Stimulated activated CD4-positive, alpha-beta T cell treated with anti-CD3 and anti-CD28 coated beads, Interleukin-1b, Interleukin-23, amount 100 ng/mL, for 1 hour (primary cell): ENCODE measurements at places on chromosomes 5 and 9.

- no peak for DNase-seq
These were observed 45.1 kb upstream of the PJA2 start for GRCh38 chr5:109454731-109455505.

- DNase-seq: no peak
These were observed 151.7 kb upstream of the ZNF366 start for GRCh38 chr5:72658761-72659540.

DNA sequence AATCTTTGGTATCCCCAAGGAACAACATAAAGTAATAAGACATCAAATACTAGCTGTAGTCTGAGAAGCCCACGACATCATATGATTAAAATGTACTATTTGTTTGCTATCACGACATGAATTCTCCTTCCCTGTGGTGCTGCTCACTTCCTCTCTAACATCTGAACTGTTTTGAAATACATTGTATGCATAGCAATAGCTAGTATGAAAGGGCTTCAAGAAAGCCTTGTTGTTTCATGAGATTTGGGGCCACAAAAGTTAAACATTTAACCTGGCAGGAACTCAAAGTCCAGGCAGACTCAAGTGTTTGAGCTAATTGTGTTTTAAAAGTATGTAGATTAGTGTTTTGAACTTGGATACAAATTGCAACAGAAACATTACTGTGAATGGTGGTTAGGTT is 237.4 kb upstream of the PTGER4 start:
- DNase-seq: no peak

- peak; percentile 88 for DNase-seq
These were observed at the start of the genes AP3S1 and ATG12 for GRCh38 chr5:115841382-115842088. TSS of gene AP3S1 (plus strand) at chr5:115841935. CDS start at chr5:115842038, 103 bp downstream. TSS of gene ATG12 (minus strand) at chr5:115841565. CDS start at chr5:115841552, 13 bp downstream.

GRCh38 chr5:137808503-137809135 is 54.5 kb upstream of the HNRNPA0 start:
- no peak for DNase-seq

- DNase-seq: no peak
These were observed 32.2 kb upstream of the TJP2 start for GRCh38 chr9:69141851-69142250.

DNA sequence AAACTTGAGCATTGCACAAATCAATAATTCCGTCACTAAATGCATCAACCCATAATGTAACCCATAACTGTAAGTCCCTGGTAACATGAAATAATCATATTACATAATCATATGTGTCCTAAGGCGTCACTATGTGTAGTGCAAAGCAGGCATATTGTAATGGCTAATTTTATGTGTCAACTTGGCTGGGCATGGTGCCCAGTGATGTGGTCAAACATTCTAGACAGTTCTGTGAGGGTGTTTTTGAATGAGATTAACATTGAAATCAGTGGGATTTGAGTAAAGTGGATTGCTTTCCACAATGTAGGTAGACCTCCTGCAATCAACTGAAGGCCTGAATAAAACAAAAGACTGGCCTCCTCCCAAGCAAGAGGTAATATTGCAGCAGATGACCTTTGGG is 794.4 kb upstream of the ACO1 start:
- DNase-seq: no peak

- DNase-seq: no peak
These were observed 82.1 kb downstream of the GRIA1 start for GRCh38 chr5:153572411-153573145.
